ENCODE measurements at places on chromosomes 3 and 15.

GRCh38 chr15:53843869-53844569 lies 84.6 kb upstream of the WDR72 start:
- DNase-seq, result no peak

- DNase-seq, result no peak
Measured at GRCh38 chr3:194744826-194745225, 59.1 kb downstream of the FAM43A start.

DNA sequence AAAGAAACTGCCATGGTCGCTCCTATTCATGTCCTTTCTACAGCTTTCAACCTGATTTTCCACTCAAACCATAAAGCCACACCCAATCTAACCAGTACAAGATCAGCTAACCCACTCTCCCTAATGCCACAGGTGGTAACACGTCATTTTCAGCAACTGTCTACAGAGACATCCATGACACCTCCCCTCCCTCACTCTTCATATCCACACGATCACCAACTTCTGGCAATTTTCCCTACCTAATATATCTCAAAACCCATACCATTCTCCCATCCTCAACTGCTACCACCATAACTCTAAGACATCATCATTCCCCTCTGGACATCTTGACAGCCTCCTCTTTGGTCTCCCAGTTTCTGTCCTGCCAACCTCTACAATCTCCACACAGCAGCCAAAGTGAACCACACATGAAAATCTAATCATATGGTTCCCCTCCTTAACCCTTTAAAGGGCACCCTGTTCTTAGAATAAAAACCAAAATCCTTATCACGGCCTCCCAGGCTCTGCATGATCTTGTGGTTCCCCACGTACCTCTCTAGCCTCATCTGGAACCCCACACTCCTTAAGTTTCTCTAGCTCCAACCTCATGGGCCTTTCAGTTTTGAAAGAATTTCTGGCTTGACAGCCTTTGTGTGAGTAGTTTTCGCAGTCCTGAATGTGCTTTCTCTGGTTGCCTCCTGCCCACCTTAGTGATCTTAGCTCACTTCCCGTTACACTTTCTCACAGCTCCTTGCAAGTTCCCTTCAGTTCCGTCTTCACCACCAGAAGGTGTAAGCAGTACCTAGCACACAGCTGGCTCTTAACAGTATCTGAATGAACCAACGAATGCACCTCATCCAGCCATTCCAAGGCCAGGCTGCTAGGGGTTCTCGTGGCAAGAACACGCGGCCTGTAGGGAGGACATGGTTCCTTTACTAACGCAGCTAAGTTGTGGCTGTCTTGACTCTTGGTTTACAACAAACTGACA lies 33.4 kb downstream of the SPINK8 start:
- DNase-seq, result no peak

DNA sequence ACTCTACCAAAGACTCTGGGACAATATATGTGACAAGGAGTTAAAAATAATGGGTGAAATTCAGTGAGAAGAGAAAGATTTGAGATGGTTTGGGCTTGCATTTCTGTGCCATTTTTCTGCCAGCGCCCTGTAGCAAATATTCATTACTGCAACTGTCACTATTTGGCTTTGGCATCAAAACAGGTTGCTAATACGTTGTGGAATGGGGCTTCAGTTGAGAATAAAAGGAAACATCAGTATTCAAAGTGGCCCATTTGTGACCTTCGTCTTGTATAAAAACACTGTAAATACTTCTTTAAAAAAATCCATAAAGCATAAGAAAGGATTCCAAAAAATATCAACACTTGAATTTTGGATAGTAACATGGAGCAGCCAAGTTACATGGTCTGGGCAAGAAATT lies 309.2 kb downstream of the ZNF385D start:
- DNase-seq, result no peak

DNA sequence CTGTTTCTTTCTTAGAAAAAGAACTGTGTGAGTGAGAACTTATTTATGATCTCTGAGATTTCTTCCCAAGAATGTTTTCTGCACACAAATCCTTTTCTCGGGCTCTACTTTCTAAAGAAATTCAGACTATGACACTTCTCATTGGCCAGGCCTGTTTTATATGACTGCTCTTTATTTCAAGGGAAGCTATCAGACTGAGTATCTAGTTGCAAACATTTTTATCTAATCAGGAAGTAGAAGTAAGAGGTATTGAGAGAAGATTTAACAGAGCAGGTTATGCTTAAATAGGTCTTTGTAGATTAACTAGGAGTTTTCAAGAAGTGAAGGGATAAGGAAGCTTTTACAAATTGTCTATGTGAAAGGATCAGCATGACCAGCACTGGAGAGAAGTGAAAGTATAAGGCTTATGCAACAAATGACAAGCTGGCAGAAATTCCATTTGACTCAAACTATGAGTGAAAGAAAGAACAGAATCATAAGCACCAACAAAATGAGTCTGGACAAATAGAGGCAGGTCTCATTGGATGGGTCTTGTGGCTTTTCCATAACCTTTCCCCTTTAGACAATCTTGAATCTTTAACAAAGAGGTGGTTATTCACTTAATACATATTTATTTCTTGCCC lies 71.9 kb upstream of the CHL1 start:
- DNase-seq, result no peak

GRCh38 chr15:101612676-101613075 lies 39.5 kb downstream of the TM2D3 start:
- DNase-seq, result no peak

DNA sequence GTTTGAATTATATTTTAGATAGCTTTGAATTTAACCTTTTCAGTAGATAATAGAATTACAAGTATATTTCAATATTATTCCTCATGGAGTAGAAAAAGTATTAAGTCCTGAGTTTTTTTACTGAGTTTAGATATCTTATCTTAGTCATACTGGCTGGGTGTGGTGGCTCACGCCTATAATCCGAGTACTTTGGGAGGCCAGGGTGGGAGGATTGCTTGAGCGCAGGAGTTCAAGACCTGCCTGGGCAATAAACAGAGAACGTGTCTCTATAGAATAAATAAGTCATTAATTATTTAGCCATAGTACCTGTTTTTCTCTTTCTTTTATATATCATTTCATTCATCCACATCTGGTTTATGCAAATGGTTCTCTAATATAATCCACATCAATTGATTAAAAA lies 9.9 kb downstream of the RAP2B start:
- DNase-seq, result no peak

GRCh38 chr15:63539521-63539920 lies 35.1 kb downstream of the USP3 start:
- no peak for DNase-seq

- DNase-seq, result no peak
Measured at GRCh38 chr3:170189398-170190256, 8.1 kb upstream of the PHC3 start.

DNA sequence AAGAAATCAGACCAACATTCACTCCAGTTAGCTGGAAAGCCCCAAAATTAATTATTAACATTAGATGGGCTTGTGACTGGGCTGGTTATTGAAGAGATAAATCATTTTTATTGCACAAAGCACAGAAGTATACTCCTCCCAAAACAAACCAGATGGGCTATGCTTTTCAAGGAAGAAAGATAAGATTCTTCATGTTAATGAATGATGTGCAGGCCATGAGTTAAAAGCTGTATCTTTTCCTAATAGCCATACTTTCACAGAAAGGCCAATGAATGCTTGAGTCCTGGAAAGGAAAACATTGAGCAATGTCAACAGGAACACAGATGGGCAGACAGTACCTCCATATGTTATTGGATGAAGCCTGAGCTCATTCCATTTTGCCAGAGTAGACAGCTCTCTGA lies 55.4 kb downstream of the OCA2 start:
- no peak for DNase-seq

GRCh38 chr3:60140160-60140559 lies 1090.3 kb upstream of the CFAP20DC start:
- DNase-seq, result no peak

- DNase-seq, result no peak
Measured at GRCh38 chr15:56411122-56411749, 46.0 kb downstream of the TEX9 start.

DNA sequence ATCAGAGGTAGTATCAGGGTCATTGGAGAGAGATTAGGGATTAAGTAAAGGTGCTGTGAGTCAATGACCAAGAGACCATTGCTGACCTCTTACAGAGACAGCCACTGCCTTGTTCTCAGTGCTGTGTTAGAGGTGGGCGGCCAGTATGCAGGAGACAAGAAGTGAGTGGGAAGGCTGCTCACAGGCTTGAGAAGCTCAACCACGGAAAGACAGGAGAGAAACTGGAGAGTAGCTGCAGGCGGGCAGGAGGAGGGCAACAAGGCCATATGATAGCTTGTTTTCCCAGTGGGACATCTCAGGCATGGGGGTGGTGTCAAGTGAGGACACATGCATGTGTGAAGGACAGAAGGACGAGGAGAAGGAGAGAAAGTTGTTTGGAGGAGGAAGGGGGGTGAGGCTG lies 237.3 kb downstream of the PDCD6IP start:
- DNase-seq, result no peak

DNA sequence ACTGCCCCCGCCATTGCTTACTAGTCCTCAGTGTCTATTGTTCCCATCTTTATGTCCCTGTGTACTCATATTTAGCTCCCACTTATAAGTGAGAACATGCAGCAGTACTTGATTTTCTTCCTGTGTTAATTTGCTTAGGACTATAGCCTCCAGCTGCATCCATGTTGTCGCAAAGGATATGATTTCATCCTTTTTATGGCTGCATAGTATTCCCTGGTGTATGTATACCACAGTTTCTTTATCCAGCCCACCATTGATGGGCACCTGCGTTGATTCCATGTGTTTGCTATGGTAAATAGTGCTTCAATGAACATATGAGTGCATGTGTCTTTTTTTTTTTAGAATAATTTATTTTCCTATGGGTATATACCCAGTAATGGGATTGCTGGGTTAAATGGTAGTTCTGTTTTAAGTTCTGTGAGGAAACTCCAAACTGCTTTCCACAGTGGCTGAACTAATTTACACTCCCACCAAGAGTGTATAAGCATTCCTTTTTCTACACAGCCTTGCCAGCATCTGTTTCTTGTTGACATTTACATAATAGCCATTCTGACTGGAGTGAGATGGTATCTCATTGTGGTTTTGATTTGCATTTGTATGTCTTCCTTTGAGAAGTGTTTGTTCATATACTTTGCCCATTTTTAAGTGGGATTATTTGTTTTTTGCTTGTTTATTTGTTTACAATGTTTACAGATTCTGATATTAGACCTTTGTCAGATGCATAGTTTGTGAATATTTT lies 53.7 kb downstream of the GALK2 start:
- no peak for DNase-seq

- DNase-seq, result no peak
Measured at GRCh38 chr3:129838086-129838485, 55.4 kb downstream of the TMCC1 start.

DNA sequence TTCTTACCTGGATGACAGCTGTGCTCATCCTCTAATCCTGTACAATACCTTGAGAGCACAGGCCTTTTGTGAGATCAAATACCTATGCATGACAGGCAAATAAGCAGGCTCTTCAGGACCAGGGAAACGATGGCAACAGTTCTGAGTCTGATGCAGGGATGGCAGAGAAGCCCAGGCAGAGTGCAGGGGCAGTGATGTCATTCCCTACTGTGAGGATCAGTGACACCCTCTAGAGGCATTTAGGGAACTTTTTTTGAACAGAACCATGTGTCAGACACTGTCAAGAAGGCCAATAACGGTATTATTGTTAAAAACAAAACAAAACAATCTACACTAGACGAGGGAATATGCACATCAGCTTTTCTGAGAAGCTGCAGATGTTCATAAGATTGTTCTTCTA lies 314.8 kb upstream of the CTDSPL start:
- DNase-seq, result no peak

- no peak for DNase-seq
Measured at GRCh38 chr3:27903446-27903845, 181.3 kb upstream of the EOMES start.

DNA sequence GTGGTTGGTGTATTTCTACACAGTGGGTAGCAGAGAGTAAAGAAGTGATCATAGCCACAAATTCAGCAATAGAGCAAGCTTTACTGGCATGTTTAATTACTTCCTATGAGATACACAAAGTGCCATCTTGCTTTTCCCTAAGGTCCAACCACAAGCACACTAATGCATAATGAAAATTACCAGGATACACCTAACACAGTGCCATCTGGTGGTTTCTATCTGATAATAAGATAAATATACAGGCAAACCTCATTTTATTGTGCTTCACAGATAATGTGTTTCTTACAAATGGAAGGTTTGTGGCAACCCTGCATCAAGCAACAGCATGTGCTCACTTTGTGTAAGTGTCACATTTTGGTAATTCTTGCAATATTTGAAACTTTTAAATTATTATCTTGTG lies 223.0 kb downstream of the NSUN3 start:
- no peak for DNase-seq

GRCh38 chr3:127668906-127669305 lies 3.8 kb upstream of the ABTB1 start:
- no peak for DNase-seq

DNA sequence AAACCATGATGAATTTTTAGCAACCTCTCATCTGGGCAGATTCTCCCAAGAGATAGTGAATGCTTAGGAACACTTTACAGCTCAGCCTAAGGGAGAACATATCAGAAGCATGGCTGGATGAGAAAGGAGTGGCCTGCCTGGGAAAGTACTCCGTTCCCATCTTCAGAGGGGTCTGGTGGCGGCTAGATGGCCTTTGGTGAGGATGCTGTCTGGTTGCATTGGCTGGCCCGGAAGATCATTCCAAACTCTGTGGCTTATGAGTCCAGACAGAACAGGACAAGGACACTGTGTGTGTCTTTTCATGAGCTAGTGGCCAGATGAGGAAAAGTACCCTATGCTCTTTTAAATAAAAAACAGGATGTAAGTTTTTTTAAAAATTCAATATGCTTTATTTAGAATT lies 51.2 kb downstream of the CRTC3 start:
- DNase-seq, result no peak

DNA sequence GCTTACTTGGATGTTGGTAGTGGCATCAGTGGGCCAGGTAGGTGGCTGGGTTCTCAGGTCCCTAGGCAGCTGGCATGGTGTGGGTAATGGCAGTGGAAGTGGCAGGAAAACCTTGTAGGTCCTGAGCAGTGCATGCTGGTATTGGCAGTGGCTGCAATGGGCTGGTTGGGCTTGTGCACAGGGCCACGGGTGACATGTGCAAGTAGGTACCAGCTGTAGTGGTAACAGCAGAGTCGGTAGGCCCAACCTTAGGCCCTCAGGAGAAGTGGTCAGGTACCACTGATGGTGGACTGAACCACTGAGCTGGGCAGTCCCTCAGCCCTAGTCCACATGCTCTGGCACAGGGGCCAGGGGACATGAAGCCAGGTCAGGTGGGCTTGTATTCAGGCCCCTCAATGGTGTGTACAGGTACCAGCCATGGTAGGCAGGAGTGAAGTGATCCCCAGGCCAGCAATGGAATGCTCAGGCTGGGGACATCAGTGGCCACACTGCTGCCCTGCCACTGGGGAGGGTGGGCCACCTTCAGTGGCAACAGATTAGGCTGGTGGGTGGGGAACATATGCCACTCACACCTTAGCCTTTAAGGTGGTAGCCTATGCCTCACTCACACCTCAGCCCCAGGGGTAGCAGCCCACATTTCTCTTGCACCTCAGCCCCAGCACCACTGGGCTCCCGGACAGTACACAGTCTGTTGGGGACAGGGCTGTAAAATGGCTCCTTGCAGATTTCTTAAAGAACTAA lies 118.1 kb downstream of the LRRK1 start:
- DNase-seq, result peak; percentile 14

Data from omental fat pad (tissue), 4 donors.